ENCODE measurements at places on chromosomes 2 and 18.

- no peak for DNase-seq
Observed at GRCh38 chr2:30583204-30583749, 136.2 kb downstream of the LCLAT1 start.

DNA sequence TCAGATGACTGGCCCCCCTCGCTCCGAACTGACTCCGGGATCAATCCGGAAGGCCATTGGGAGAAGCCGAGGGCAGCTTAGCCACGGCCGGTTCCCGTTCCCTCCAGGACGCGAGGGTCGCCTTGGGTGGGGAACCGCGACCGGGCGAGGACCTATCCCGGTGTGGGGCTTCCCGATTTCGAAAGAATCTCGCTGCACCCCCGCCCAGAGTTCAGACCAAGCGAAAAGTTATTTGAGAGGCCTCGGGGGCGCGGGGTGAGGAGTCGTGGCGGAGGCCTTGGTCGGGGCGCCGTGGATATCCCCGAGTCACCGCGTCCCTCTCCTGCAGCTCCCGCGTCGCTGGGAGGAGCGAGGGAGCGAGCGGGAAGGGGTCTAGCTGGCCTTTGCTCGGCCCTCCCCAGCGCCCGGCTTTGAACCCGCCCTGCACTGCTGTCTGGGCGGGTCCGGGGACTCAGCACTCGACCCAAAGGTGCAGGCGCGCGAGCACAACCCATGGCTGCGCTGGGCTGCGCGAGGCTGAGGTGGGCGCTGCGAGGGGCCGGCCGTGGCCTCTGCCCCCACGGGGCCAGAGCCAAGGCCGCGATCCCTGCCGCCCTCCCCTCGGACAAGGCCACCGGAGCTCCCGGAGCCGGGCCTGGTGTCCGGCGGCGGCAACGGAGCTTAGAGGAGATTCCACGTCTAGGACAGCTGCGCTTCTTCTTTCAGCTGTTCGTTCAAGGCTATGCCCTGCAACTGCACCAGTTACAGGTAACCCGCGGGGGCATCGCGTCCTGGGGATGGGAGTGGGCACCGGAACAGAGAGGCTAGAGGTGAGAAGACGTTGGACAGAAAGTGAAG lies at the start of gene CYP27A1:
Gene CYP27A1 (plus strand): TSS at position 457 of the 837 bp plus-strand sequence. CDS start 36 bp downstream, at position 493.
- DNase-seq = no peak

- DNase-seq = no peak
Observed at GRCh38 chr2:239061121-239061666, 213.3 kb downstream of the TWIST2 start.

DNA sequence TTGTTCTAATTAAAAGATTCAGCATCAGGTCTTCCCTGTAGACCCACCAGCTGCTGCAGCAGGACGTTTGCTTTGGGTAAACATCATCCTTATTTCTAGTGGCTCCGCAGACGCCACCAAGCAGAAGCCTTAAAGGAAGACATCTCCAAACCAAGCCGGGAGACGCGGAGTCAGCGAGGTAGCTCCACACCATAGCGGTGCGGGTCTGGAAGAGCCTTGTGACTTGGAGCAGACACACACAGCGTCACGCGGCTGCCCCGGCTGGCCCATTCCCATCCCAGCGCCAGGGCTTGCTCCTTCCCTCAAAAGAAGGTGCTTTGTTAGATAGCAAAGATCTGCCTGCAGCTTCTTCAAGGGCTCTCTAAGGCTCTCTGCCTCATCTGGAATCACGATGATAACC lies 236.5 kb downstream of the GBX2 start:
- DNase-seq = no peak

- DNase-seq = no peak
Observed at GRCh38 chr2:73128841-73129535, 16.2 kb upstream of the RAB11FIP5 start.

GRCh38 chr2:47037678-47038077 lies 117.4 kb downstream of the STPG4 start:
- DNase-seq = no peak

DNA sequence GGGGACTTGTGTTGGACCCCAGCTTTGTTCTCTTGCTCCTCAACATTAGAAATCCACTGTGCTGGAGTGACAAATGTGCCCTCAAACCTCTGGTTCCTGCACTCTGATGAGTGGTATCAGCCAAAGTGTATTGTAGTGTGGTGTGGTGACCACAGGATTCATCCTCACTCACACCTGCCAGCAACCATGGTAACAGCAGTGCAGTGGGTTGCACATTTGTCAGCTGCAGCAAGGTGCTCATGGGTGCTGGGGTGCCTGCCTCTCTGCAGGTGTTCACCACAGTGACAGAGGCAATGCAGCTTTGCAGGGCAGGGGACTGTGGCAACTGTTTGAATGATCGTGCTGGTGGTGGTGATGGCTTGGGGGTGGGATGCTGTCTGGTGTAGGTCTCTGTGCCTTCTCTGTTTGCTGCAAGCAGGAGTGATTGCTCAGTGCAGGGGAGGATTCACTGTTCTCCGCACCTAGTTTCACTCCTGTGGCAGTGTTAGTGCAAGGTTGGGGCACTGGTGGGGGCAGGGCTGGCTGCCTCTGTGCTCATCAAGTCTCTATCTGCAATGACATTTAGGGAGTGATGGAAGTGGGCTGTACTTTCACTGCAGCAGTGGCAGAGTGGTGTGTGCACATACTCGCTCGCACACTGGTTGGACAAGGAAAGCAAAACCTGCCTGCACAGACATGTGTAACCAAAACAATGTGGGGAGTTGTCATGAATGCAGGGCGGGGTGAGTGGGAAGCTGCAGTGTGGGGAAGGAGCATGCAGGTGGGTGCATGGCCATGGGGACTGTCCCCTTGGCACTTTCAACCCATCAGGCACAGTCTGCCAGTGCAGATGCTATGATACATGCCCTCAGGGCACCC lies 301.1 kb downstream of the PIK3C3 start:
- no peak for DNase-seq

DNA sequence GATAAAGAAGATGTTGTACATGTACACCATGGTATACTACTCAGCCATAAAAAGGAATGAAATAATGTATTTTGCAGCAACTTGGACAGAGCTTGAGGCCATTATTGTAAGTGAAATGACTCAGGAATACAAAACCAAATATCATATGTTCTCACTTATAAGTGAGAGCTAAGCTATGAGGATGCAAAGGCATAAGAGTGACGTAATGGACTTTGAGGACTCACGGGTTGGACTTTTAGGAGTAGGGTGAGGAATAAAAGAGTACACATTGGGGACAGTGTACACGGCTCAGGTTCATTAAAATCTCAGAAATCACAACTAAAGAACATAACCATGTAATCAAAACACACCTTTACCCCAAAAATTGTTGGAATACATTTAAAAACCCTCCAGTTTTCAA lies 206.4 kb downstream of the RIT2 start:
- no peak for DNase-seq

DNA sequence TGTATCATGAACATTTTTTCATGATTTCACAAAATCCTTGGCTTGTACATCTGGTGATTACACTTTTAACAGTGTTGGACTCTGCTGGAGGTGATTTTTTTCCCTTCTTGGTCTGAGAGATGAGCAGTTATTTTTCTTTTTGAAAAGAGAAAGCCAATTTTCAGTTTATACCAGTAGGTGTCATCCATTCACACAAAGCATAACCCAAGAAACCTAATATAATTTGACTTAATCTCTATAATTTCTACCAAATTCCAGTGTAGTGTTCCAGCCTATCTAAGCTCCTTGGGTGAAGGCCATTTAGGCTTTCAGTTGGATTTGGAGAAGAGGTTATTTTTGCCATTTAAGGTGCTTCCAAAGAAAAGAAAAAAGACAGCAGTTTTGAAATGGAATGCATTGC lies 7.7 kb upstream of the ICOS start:
- no peak for DNase-seq

Measured in activated T-cell treated with anti-CD3 and anti-CD28 coated beads for 4 hours (primary cell).